ENCODE measurements at places on chromosomes 6 and 20. TPM values are rescaled to one million over a fixed set of nuclear protein-coding genes. Genes with fewer than 3 reads are reported as not detected.

The GINS1 gene
- total RNA-seq: 3.8 TPM

The SLC16A10 gene
- total RNA-seq: 0.11 TPM

The CCM2L gene
- 19.3 TPM for total RNA-seq

The AKAP12 gene
- 331 TPM for total RNA-seq

The STMN3 gene
- total RNA-seq: 0.76 TPM
